ENCODE measurements at places on chromosomes 3 and 15.

DNA sequence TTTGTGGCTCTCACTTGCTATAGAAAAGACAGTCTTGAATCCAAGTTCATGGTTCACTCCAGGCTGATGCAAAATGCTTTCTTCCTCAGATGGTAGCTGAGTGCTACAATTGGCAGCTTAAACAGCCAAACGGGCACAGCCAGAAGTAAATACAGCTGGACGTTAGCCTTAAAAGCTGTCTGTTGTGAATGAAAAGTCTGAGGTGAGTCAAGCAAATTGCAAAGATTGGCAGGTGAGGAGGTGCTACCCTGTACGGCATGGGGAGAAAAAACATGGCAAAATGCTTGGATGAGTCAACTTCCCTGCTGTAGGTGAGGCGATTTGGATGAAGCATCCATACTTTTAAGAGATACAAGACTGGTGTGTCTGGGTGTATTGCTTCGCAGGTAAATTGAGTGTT lies 40.5 kb downstream of the IL5RA start:
- no peak for DNase-seq

DNA sequence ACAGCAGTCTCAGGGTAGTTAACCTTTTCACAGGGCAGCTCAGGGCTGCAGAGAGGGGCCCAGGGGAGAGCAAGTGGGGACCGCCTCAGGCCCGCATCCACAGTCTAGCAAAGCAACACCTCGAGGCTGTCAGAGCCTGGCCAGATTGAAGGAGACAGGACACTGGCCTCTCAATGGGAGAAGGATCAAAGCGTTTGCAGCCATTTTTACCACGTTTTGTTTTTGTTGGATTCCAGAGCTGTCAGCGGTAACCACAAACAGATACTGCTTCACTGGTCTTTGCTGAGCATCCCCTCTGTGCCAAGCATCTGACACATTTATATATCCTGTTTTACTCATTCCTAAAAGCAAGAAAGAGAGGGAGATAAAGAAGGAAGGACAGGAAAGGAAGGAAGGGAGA lies 153.8 kb downstream of the SHQ1 start:
- no peak for DNase-seq

GRCh38 chr3:11558002-11558401 lies 85.7 kb downstream of the VGLL4 start:
- DNase-seq: peak; percentile 52

GRCh38 chr3:25510797-25511196 lies 82.7 kb downstream of the RARB start:
- no peak for DNase-seq

DNA sequence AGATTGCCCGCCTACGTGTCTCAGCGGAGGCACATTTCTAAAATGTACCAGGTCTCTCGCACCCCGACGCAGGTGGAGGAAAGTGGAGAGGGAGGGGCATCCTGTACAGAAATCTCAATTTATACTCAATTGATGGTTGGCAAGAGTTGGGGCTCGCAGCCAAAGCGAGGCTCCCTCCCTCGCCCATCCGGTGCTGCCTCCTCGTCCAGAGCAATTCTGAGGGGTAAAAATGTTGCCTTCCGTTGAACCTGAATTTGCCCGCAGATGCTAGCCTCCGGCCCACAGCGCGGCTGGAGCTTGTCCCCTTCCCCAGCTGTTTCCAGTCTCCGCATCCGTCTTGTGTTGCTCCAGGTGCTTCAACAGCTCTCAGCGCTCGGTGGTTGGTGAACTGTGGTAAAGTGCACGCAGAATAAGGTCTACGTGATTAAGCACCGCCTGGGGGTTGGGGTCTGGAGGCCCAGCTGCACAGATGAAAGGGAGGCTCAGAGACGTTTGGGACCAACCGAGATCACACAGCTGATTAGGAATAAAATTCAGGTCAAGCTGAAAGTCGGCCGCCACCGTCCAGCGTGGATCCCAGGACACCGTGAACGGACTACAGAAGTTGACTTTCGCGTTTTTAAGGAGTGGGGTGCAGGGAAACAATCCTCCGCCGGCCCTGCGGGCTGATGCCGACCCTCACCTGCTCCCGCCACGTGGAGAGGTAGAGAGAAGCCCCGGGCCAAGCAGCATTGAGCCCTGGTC lies 846 bp upstream of the POLG start:
- DNase-seq: no peak

GRCh38 chr3:37995652-37996641 lies 5.4 kb downstream of the VILL start:
- no peak for DNase-seq

DNA sequence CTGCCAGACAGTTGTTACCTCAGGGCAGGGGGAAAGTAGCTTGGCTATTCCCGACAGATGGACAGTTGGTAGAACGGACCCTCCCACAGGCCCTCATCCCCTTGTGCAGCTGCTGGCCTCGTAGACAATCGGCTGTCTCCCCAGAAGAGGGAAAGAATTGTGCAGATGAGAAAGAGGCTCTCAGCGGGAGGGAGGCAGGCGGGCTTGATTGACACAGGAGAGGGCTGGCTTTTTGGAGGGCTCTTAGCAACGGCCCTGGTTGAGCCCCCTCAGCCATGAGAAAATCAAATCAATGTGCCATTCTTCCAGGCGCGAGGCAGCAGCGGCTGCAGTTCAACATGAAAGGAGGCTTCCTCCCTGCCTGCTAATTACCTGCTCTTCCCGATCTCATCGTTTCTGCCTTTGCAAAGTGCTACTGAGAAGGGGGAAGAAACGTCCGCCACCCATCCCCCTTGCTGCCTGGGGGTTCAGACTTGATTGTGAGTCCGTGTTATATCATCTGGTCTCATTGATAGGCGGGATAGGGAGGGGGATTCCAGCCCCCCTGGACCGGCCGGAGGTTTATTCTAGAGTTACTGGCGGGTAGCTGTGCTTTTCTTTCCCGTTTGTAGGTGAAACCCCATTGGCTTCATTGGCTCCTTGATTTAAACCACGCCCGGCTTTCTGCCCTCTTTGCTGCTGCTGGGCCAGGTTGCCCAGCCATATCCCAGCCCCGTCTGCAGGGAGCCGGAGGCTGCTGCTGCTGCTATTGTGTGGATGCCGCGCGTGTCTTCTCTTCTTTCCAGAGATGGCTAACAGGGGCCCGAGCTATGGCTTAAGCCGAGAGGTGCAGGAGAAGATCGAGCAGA lies at the start of gene TAGLN3:
TAGLN3 (plus strand) TSS at position 287 of the 848 bp plus-strand sequence; CDS start at position 788, 501 bp downstream.
- DNase-seq: no peak
